ENCODE measurements at places on chromosomes 1 and 21.

- DNase-seq: no peak
Observed at GRCh38 chr1:6594977-6595740, 7.5 kb downstream of the KLHL21 start.

DNA sequence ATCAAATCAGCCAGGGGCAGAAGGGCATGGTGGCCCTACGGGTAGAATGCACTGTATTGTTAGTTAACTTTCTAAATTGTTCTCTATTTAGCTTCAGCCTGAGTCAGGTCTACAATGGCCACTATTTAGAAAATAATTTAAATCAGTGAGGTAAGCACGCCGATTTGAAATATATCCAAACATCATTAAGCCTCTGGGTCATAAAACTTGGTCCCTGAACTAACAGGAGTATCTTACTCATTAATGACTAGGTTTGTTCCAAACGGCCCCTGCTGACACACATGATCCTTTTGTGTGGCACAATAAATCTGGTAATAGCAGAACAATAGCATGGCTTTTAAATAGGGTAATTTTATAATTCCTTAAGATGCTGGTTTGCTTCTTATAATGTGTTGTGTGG is 48.4 kb downstream of the STX6 start:
- DNase-seq: no peak

DNA sequence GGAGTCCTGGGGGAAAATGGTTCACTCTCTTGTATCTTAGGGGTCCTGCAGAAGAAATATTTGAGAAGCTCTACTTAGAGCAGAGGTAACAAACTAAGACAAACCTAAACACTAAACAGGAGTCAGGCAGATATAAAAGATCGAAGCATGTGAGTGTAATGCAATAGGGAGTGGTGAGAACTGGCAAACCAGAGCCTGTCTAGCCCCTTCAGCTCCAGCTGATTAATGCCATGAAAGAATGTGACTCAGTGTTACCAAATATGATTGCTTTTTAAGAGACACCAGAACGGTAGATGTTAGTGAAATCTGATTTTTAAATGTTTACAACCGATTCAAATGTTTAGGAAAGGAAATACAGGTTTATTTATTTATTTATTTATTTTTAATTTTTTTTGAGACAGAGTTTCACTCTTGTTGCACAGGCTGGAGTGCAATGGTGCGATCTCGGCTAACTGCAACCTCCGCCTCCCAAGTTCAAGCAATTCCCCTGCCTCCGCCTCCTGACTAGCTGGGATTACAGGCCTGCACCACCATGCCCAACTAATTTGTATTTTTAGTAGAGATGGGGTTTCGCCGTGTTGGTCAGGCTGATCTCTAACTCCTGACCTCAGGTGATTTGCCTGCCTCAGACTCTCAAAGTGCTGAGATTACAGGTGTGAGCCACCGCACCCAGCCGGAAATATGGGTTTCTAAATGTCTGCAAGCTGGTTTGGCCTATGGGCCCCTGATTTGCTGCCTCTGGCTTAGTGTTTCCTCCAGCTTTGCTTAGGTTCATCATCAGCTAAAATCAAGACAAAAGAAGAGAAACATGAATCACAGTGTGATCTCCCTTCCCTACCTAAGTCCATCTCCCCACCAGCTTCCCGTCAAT is 12.2 kb downstream of the TXNIP start:
- no peak for DNase-seq

GRCh38 chr1:28449904-28450303 is 55.9 kb upstream of the RCC1 start:
- peak; percentile 60 for DNase-seq

DNA sequence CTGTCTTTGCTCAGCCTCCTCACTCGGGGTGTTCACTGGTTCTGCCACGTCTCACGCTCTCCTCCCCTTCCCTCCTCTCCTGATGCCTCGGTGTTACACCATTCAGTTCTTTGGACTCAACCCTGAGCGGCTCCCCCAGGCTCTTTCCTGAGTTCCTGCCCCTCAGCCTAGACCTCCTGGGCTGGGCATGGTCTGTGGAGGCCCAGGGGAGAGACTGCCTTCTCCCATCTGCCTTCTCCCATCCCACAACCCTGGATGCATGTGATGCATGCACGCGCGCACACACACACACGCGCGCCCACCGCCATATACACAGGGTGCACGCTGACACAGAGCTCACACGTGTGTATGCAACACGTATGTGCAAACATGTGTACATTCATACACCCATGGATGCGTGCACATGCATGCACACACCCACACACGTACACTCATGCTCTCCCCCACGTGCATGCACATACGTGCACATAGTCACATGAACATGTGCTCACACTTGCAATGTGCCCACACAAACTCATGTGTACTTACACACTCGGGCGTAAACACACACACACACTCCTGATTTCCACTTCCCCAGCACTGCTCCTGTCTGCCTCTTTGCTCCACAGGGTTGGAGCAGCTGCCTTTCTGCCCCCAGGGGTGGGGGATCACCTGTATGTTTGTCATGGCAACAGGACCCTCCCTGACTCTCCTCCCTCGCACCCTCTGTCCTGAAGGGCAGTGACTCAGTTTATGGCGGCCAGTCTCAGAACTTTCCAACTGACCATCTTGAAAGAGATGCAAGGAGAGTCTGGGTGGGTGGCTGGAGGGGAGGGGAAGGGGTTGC is 59.0 kb downstream of the HUNK start:
- DNase-seq: no peak

DNA sequence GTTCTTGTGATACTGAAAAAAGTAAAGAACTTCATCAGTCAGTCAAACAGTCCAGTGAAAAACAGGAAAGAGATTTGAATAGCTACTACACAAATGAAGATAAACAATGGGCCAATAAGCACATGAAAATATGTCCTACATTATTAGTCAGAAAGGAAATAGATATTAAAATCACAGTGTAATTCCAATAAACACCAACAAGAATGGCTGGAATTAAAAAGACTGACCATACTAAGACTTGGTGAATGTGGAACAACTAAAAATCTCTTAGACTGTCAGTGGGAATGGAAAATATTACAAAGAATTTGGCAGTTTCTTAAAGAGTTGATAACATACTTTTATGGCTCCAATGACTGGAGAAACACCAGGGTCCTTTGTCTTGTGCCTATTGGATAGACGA is 241.8 kb upstream of the USP24 start:
- DNase-seq: no peak
